ENCODE measurements at places on chromosomes 1 and 21. TPM values are rescaled to one million over a fixed set of nuclear protein-coding genes. Genes with fewer than 3 reads are reported as not detected.

GRCh38 chr1:55781944-55782482 lies 566.8 kb upstream of the USP24 start:
- no peak for DNase-seq

DNA sequence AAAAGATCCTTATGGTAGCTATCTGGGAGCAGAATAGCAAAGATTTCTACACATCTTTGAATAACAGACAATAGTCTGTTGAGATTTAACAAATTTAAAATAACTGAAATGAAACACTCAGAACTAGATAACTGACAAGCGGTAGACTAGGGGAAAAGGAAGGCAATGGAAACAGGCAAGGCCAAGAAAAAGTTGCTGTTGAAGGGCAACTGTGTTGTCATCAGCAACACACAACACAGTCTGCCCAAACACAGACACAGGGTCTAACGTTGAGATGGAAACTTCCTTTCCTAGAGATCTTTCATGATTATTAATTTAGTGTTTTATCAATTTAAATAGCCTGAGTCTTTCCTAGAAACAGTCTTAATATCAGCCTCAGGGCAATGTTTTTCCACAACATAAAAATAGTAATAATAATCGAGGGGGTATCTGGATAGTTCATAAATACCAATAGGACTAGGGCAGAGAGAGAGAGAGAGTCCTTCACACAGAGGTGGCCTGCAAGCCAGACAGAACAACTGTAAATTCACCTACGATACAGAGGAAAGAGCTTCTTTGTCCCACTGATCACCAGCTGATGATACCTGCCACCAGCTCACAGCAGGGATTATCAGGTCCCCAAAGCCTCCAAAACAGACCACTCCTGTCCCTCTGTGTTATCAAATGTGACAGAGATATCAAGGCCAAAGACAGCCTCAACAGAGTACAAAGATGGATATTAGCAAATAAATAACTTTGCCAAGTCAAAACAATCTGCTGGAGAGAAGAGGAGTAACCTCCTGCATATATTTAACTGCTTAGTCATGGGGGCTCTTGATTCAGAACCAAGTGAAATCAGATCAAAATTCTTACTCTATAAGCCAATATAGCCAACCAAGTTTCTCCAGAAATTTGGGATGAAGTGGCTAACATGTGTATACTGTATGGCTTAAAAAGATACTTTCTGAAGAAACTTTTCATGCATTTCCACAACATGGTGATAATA lies 245.3 kb downstream of the SLC45A1 start:
- no peak for DNase-seq

- DNase-seq = no peak
Observed at GRCh38 chr1:119329541-119330461, 38.8 kb upstream of the HAO2 start.

DNA sequence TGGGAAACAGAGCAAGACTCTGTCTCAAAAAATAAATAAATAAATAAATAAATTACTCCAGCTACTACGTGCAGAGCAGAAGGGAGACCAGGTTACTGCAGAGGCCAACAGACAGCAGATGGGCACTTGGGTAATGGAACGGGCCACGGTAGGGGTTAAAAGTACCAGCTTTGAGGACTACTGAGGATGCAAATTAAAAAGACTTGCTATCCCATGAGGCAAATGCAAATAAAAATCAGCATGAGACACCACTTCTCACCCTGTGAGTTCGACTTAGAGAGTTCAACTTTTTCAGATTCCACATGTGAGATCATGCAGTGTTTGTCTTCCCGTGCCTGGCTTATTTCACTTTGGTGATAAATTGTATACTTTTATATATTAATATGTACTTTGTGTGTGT lies 6.6 kb downstream of the SLC2A5 start:
- DNase-seq = no peak

DNA sequence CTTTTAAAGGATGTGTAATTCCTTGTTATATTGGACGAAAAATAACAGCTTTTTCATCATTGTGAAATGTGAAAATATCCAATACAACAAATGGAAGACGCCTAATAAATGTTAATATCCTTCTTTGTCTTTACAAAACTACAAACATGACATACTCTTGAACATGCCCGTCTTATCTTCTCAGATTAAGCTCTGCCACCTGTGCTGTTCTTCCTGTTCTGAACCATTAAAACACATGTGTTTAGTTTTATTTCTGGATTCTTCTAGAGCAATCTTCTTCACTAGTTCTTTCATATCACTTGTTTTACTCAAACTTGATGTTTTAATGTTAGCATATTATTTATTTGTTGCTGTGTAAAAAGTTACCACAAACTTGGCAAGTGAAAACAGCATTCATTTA lies 147.0 kb downstream of the CLEC20A start:
- no peak for DNase-seq

The AQP10 gene
- 0.08 TPM for total RNA-seq

The KRTAP21-2 gene
- not detected for total RNA-seq

The FDPS gene
- total RNA-seq = 71.2 TPM

The DIO1 gene
- not detected for total RNA-seq

DNA sequence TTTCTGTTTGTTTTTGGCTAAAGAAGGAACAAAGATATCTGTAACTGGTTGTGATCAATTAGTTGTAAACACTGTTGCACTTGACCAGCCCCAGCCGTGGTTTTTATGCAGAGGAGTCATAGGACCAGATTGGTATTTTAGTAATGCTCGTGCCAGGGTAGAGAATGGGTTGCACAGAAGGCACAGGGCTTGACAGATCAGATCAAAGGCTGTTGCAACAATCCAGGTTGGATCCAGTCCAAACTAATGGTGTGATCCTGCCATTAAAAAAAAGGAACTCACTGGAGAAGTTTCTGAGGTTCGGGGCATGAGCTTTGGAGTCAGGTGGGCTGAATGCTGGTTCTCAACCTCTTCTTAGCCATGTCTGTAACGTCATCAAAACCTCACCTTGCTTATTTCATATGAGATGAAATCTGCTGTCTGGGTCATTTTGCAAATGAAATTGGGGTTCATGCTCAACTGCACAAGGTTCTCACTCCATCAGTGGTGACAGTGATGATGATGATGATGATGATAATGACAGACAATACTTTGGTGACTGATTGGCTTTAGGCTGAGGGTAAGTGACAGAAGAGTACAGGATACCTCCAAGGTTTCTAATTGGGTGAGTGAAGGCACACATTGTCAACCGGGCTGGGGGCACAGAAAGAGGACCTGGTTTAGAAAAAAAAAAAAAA lies 43.1 kb downstream of the ZNF281 start:
- no peak for DNase-seq

- DNase-seq = no peak
Observed at GRCh38 chr1:119160866-119161265, 20.4 kb upstream of the WARS2 start.

DNA sequence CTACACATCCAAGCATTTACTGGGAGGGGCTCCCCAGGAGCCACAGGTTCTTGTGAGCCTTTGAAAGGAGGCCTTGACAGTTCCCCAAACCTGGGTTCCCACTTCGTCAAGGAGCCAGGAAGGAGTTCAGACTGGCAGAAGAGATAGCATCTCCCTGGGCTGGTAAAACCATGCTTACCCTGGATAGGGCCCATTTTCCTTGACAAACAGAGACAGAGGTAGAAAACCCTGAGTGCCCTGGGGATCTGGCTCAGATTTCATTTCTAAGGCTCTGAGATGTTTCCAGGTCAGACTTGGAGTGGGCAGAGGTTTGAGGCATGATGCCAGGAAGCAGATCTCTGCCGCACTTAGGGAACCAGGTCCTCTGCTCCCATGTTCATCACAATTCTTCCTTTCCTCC lies 2.7 kb downstream of the ETNK2 start:
- DNase-seq = no peak

DNA sequence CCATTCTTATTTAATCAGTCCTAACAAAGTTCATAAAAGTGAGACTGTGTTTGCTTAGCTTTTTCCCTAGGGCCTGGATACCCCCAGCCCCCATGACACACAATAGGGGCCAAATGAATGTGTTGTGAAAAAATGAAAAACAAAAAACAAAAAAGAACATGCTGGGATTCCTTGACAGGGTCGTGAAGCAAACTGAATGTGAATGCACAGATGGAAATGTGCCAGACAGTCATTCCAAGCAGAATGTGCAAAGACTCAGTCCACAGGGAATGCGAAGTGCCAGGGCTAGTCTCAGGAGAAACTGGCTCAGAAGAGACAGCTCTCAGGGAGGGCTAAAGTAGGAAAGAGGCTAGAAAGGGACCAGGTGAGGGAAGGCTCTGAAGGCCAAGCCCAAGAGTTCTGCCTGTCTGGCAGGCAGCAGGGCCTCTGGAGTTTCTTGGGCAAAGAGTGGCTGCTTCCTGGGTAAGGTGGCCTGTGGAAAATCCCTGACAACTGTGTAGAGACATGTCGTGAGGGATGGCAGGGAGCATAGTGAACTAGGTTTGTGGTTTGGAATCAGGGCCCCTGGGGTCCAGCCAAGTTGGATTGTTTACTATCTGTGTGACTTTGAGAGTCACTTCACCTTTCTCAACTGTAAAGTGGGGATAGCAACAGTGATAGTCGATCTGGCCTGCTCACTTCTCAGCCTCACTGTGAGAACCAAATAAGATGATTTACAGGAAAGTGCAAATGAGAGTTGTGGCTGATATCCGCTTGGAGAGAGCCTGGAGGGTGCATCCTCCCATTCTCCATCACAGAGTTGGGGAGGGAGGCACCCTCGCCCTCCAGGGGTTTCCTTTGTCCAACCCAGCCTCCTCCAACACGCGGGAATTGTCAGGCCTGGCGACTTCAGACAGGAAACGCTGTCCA lies 1.2 kb upstream of the ADAM15 start:
- DNase-seq = no peak

DNA sequence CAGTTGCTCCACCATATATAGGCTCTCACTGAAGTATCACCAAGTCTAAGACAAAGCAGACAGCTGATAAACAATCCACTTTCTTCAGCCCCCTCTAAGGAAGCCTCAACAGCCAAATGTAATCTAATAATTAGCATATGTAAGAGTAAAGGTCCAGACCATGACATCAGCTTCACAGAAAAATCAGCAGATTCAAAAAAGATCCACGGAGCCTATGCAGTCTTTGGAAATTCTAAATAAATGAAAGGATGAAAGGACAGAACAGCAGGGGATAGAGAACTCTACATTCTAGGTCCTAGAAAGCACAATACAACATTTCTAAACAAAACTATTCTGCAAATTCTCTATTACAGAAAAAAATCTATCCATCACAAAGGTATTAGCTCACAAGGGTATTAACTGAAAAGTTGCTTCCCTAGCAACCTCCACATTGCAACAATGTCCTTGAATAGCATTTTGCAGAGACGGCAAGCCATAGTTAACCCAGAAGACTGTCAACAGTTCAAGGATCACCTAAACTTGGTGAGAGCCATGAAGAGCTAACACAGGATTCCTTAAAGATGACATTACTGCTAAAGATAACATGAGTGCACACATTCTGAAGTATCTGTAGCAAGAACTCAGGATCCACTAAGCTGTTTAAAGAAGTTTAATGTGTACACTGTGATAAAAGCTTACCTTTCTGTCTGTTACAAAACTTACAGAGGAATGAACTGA lies 74.3 kb downstream of the SIPA1L2 start:
- DNase-seq = no peak
